Sciatic nerve (tissue), 2 donors: ENCODE measurements at places on chromosomes 5 and 9. TPM values are rescaled to one million over a fixed set of nuclear protein-coding genes. Genes with fewer than 3 reads are reported as not detected.

OR1J2 gene
- not detected for total RNA-seq

NME5 gene
- 3.7 TPM for total RNA-seq

IRX4 gene
- total RNA-seq = not detected

ARSI gene
- 6.3 TPM for total RNA-seq

MYMK gene
- total RNA-seq = not detected

ALDH7A1 gene
- 63.0 TPM for total RNA-seq

PIP5KL1 gene
- 2.0 TPM for total RNA-seq

ADRB2 gene
- total RNA-seq = 6.7 TPM

DRD1 gene
- 0.89 TPM for total RNA-seq

IL5 gene
- total RNA-seq = not detected

LCN9 gene
- not detected for total RNA-seq

EGR1 gene
- total RNA-seq = 137 TPM

STOML2 gene
- 48.5 TPM for total RNA-seq

DNLZ gene
- total RNA-seq = 24.6 TPM

IFNA13 gene
- total RNA-seq = not detected

GPR150 gene
- 0.49 TPM for total RNA-seq

GABRG2 gene
- not detected for total RNA-seq

DTWD2 gene
- 6.9 TPM for total RNA-seq

SPATA24 gene
- total RNA-seq = 4.0 TPM
